D341Med (cell line): ENCODE measurements at places on chromosomes 16 and 17.

DNA sequence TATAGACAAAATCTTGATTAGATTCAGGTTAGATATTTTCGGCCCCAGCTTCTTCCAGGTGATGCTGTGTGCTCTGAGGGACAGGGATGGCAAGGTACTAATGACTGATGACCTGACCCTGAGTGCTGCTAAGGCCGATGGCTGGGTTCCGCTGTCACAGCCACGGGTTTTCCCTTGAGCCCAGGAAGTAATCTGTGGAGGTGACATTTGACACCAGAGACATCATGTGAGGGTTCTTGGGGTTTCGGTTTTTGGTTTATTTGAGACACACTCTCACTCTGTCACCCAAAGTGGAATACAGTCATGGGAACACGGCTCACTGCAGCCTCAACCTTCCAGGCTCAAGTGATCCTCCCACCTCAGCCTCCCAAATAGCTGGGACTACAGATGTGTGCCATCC, 9.8 kb downstream of the OTOP3 start:
- no peak for DNase-seq

GRCh38 chr17:7836596-7837407, 2.8 kb downstream of the KDM6B start:
- DNase-seq = peak; percentile 64

DNA sequence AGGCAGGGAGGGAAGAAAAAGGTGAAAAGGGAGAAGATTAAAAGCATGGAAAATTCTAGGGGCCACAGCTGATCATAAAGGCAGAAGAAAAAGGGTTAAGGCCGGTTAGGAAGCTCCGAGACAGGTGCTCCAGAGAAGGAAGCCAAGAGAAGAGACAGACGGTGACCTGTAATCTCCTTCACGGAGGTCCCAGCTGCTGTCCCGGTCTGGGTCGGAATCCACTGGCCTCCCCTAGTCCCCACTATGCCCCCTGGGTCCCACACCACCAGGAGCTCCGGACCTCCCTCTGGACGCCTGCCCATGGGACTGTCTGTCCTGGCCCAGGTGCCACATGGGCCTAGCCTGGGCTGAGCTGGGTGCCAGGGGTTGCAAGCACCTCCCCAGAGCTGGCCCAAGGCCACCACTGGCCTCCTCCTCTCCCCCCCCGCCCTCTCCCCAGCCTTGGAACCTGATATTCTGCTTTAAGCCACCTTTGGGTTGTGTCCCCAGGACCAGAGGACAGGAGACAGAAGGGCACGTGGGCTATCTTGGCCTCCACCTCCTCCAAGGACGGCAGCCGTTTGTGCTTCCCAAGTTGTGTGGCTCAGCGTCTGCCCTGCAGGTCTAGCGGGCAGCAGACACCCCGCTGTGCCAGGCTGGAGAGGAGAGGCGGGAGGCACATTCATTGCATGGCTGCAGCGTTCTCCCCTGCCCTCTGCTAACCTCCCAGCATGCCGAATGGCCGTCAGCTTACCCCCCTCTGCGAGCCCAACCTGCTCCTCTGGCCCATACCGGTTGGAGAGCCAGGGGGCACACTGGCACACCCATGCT, 102.4 kb downstream of the ENGASE start:
- no peak for DNase-seq

- no peak for DNase-seq
Measured at GRCh38 chr16:48622456-48623303, 12.7 kb upstream of the N4BP1 start.

- no peak for DNase-seq
Measured at GRCh38 chr16:30104492-30104891, 8.5 kb upstream of the YPEL3 start.

DNA sequence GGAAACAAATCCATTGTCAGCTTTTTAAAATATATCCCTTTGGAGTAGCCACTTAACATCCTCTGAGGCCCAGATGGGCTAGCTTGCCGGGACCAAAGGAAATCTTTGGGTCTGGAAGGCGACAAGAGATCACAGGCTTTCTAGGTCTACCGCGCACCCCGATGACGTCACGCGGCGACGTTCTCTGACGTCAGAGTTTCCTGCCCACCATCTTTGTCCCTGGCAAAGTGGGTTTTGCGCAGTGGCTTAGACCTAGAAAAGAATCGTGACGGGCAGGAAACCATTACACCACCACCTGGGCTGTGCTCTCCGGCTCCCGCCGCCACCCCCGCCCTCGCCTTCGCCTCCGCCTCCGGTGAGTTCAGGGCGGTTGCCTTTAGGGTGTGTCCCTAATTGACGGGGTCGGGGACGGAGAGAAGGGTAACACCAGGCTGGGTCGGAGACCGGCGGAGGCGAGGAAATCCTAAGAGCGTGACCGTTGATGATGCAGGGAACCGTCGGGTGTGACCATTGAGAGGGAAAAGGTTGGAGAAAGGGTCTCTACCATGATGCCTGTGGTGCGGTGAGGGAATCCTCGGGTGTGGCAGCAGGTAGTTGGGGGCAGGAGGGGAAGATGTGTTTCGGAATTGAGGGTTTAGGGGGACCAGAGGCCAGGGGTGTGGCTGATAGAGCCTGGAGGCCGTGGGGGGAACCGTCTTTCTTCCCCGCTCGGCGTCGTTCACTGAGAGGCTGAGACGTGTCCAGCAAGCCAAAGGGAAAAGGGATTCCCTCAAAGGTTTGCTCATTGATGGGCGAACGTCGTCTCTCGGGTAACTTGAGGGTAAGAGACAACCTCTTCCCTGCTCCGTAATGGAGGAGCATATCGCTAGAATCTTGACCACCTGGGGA, at the start of gene AP2B1:
TSS of gene AP2B1 (plus strand) at position 249 of the 888 bp plus-strand sequence. CDS start 6,709 bp downstream, outside the sequence.
- DNase-seq = peak; percentile 95
